ENCODE measurements at places on chromosomes 2 and 18. TPM values are rescaled to one million over a fixed set of nuclear protein-coding genes. Genes with fewer than 3 reads are reported as not detected.

DNA sequence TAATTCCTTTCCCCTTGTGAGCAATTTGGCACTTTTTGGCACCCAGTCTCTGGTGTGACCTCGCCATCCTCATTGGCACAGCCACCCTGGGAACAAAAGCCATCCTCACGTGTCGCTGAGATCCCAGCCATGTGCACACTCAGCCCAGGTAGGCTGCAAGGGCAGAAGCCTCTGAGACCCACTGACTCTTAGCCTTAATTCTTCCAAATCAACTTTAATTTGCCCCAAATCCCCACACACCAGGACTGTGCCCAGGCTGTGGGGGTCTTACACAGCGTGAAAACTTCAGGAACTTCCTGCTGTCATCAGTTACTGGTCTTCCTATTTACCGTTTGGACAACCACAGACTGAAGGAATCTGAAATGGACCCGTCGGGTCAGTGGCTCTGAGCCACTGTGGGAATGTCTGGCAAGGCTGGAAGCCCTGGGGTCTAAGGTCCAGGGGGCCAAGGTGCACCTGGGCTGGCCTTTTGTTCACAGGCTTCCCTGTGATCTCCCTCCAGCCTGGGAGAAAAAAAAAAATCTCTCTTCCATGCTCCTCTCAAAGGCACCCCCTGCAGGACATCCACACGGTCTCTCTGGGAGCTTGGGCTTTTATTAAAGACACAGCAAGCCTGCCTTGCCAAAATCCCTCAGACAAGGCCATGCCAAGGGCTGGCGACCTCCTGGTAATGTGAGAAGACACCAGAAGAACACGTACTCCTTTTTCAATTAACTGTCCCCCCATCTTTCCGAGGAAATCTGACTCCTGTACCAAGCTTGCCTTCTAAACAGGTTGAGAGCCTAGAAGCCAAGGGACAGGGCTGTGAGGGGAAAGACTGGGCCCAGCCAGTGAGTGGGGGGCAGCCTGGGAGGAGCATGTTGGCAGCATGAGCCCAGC is 42.1 kb upstream of the LAPTM4A start:
- H3K4me3 ChIP-seq, result peak overlapping the region; percentile 50
- H3K4me1 ChIP-seq, result peaks cover 65% of the 10 kb centered on the region
- H3K27me3 ChIP-seq, result peaks cover 2% of the 10 kb centered on the region
- DNase-seq, result peak; percentile 65

DNA sequence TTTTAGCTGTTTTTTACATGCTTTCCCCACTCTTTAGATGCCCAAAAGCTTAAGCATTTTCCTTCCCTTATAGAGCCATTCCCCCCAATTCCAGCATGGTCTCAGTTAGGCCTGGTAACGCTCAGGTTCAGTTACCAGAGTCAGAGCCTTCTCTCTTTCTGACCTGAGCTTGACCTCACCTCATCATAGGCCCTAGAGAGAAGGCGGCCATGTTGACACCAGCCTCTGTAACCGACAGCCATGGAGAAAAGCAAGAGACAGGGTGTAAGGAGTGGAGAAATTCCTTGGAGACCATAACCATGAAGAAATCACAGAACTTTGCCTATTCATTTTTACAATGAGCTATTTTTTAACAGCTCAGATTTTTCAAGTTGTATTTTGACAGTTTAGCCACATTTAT is 99.4 kb downstream of the RTN4 start:
- H3K36me3 ChIP-seq, result no peaks in the 10 kb centered on the region
- no peak for DNase-seq
- H3K27ac ChIP-seq, result no peak overlapping the region
- H3K4me1 ChIP-seq, result peaks cover 72% of the 10 kb centered on the region
- peaks cover 5% of the 10 kb centered on the region for H3K27me3 ChIP-seq
- no peak overlapping the region for H3K4me3 ChIP-seq

TMEM247 gene
- not detected for total RNA-seq

RSAD2 gene
- not detected for total RNA-seq

CHST10 gene
- 6.7 TPM for total RNA-seq

GRCh38 chr2:12091201-12091806 is 344.9 kb downstream of the LPIN1 start:
- peaks cover 33% of the 10 kb centered on the region for H3K4me1 ChIP-seq
- no peak for DNase-seq
- no peaks in the 10 kb centered on the region for H3K36me3 ChIP-seq
- no peak overlapping the region for H3K4me3 ChIP-seq
- peaks cover 8% of the 10 kb centered on the region for H3K27me3 ChIP-seq
- H3K27ac ChIP-seq, result no peak overlapping the region

GRCh38 chr2:164066095-164066494 is 330.3 kb upstream of the FIGN start:
- H3K27me3 ChIP-seq, result no peaks in the 10 kb centered on the region
- no peaks in the 10 kb centered on the region for H3K36me3 ChIP-seq
- no peaks in the 10 kb centered on the region for H3K4me1 ChIP-seq
- H3K27ac ChIP-seq, result no peak overlapping the region
- DNase-seq, result no peak
- H3K4me3 ChIP-seq, result no peak overlapping the region

CFAP65 gene
- total RNA-seq, result not detected

DNA sequence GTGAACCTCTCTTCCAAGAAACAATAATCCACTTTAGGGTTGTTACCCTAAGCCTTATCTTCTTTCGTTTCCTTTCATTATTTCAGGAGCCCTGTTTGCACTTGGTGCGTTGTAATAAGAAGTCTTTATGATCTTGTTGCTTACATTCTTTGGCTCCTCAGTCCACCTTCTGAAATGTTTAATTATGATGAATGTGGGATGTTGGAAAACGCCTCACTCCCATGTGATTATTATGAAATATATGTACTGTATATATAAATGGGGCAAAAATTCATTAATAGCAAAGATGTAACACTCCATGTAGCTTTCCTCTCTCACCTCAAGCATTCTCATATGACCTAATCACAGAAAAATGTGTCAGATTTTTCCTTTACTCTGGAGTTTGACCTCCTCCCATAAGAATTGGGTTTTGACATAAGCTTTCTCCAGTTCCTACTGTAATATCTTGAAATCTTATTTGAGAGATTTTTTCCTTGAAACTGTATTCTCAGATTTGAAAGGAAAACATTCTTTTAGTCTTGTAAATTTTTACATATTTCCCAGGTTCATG is 397.2 kb upstream of the FANCL start:
- H3K4me1 ChIP-seq, result no peaks in the 10 kb centered on the region
- H3K36me3 ChIP-seq, result no peaks in the 10 kb centered on the region
- H3K4me3 ChIP-seq, result no peak overlapping the region
- no peak overlapping the region for H3K27ac ChIP-seq

- no peaks in the 10 kb centered on the region for H3K4me1 ChIP-seq
- H3K4me3 ChIP-seq, result no peak overlapping the region
- H3K27ac ChIP-seq, result no peak overlapping the region
- H3K36me3 ChIP-seq, result no peaks in the 10 kb centered on the region
These were observed 226.8 kb upstream of the CHST9 start for GRCh38 chr18:27411911-27412310.

DNA sequence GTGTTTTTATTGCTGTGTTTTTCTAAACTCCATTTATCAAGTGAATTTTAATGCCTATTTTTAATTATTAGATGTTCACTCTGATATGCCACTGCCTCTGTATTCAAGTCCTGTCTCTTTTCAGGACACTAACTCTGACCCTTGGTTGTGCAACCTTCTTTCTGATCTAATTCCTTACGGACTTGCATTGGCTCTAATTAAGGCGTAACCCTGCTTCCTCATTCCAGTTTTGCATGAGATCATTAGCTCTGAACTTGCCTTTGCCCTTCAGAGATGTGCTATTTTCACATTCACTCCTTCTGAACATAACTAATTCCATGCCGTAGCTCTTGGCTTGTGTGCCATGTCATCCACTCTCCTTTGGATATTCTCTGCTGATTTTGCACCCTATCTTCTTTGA is 162.5 kb upstream of the TMEFF2 start:
- peaks cover 4% of the 10 kb centered on the region for H3K36me3 ChIP-seq
- H3K27ac ChIP-seq, result no peak overlapping the region
- H3K4me1 ChIP-seq, result no peaks in the 10 kb centered on the region
- H3K4me3 ChIP-seq, result no peak overlapping the region

- no peaks in the 10 kb centered on the region for H3K4me1 ChIP-seq
- no peaks in the 10 kb centered on the region for H3K27me3 ChIP-seq
- H3K36me3 ChIP-seq, result 0 out of 2 replicates have a peak, but pooled peaks cover 4% of the 10 kb centered on the region
- no peak overlapping the region for H3K4me3 ChIP-seq
- no peak for DNase-seq
These were observed 8.7 kb upstream of the HAT1 start for GRCh38 chr2:171913517-171913916.

DNA sequence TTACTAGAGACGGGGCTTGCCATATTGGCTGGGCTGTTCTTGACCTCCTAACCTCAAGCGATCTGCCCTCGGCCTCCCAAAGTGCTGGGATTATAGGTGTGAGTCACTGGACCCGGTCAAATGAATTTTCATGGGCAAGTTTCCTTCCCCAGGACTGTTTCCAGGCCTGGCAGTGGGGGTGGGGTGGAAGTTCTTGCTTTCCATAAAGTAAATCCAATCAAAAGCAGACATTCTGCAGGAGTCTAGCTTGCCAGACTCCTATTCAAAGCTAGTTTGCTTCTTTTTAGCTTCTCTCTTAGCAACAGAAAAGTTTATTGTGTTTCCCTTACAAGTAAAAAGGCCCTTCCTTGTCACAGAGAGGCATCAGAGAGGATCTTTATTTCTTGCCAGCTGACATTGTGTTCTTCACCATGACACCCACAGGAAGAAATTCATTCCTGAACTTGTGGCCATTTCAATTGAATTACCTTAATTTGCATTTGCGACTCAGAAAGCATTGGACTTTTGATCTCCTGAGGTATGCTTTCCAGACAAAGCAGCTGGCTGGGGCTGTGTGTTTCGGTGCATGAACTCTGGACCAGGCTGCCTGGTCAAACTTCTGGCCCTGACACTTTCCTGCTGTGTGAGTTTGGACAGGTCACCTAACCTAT is 37.9 kb downstream of the LYPD1 start:
- peak overlapping the region; percentile 53 for H3K27ac ChIP-seq
- no peaks in the 10 kb centered on the region for H3K27me3 ChIP-seq
- DNase-seq, result peak; percentile 10
- no peaks in the 10 kb centered on the region for H3K36me3 ChIP-seq
- H3K4me1 ChIP-seq, result peaks cover 41% of the 10 kb centered on the region

RAB27B gene
- 1.7 TPM for total RNA-seq

BMP10 gene
- total RNA-seq, result not detected

- H3K4me3 ChIP-seq, result no peak overlapping the region
- H3K27ac ChIP-seq, result no peak overlapping the region
- peaks cover 12% of the 10 kb centered on the region for H3K4me1 ChIP-seq
- no peaks in the 10 kb centered on the region for H3K27me3 ChIP-seq
These were observed 1848.6 kb upstream of the CELF4 start for GRCh38 chr18:39414009-39414700.

- H3K27me3 ChIP-seq, result no peaks in the 10 kb centered on the region
- no peaks in the 10 kb centered on the region for H3K4me1 ChIP-seq
- no peaks in the 10 kb centered on the region for H3K36me3 ChIP-seq
These were observed 408.0 kb downstream of the TMEM182 start for GRCh38 chr2:103169861-103170260.

MAP3K19 gene
- not detected for total RNA-seq

MSH2 gene
- total RNA-seq, result 19.8 TPM

- no peak overlapping the region for H3K4me3 ChIP-seq
- H3K27me3 ChIP-seq, result no peaks in the 10 kb centered on the region
- H3K4me1 ChIP-seq, result no peaks in the 10 kb centered on the region
- no peak overlapping the region for H3K27ac ChIP-seq
- DNase-seq, result no peak
These were observed 10.8 kb downstream of the ASXL2 start for GRCh38 chr2:25867396-25868003.

DNA sequence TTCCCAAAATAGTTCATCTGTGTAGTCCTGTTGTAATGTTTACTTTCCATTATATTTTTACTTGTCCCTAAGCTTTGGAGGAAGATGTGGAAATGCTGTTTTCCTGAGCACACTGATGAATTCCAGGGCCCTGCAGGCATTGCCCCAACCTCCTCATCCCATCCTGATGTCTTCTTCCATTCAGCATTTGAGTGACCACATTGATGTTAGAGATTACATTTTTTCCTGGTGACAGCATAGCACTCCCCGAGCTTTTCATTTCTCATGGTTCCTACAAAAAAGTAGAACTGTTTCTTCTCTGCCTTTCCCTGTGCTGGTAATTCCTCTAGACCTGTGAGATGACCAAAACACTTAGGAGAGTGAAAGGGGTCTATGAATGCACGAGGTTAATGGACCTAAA is 4.8 kb downstream of the IL36A start:
- peak overlapping the region; percentile 52 for H3K4me3 ChIP-seq
- H3K27ac ChIP-seq, result peak overlapping the region; percentile 70
- H3K27me3 ChIP-seq, result peaks cover 10% of the 10 kb centered on the region
- 0 out of 2 replicates have a peak, but pooled peaks cover 4% of the 10 kb centered on the region for H3K36me3 ChIP-seq
- peaks cover 38% of the 10 kb centered on the region for H3K4me1 ChIP-seq

GRCh38 chr2:144890828-144891227 is 370.9 kb upstream of the ZEB2 start:
- no peaks in the 10 kb centered on the region for H3K36me3 ChIP-seq
- H3K4me1 ChIP-seq, result peaks cover 8% of the 10 kb centered on the region
- no peak overlapping the region for H3K4me3 ChIP-seq
- peak; percentile 36 for DNase-seq
- no peak overlapping the region for H3K27ac ChIP-seq
- no peaks in the 10 kb centered on the region for H3K27me3 ChIP-seq

- no peaks in the 10 kb centered on the region for H3K27me3 ChIP-seq
- peak overlapping the region; percentile 85 for H3K4me3 ChIP-seq
- H3K36me3 ChIP-seq, result no peaks in the 10 kb centered on the region
- H3K27ac ChIP-seq, result peak overlapping the region; percentile 94
- peaks cover 61% of the 10 kb centered on the region for H3K4me1 ChIP-seq
- peak; percentile 43 for DNase-seq
These were observed 77.2 kb downstream of the TCF4 start for GRCh38 chr18:55510809-55511208.

DNA sequence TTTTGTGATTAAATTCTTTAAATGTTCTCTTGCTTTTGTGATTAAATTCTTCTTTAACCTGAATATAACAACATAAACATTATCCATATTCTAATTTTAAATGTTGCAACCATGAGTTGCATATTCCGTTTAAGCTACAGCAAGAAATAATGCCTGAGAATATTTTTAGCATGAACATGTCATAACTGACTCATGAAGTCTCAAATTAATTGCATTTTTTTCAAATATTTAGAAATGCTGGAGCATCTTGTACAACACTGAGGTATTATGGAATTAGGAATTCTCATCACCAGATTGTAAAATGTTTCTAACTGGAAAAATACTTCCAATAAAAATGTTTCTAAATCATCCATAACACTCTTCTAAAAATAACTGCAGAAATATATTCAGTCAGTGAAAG is 14.7 kb downstream of the ROCK2 start:
- no peaks in the 10 kb centered on the region for H3K27me3 ChIP-seq
- peak overlapping the region; percentile 73 for H3K27ac ChIP-seq
- H3K4me1 ChIP-seq, result peaks cover 51% of the 10 kb centered on the region
- peak; percentile 60 for DNase-seq
- peak overlapping the region; percentile 76 for H3K4me3 ChIP-seq

- no peak overlapping the region for H3K4me3 ChIP-seq
- no peak overlapping the region for H3K27ac ChIP-seq
- DNase-seq, result no peak
- H3K36me3 ChIP-seq, result no peaks in the 10 kb centered on the region
- peaks cover 19% of the 10 kb centered on the region for H3K27me3 ChIP-seq
- H3K4me1 ChIP-seq, result peaks cover 7% of the 10 kb centered on the region
These were observed 335.9 kb downstream of the CYP26B1 start for GRCh38 chr2:71811726-71812125.

- no peak for DNase-seq
- H3K27me3 ChIP-seq, result peaks cover 24% of the 10 kb centered on the region
- H3K4me3 ChIP-seq, result no peak overlapping the region
These were observed 171.6 kb downstream of the BCL2 start for GRCh38 chr18:63147973-63148372.

GRCh38 chr2:1588051-1588977 is 156.0 kb downstream of the PXDN start:
- H3K4me3 ChIP-seq, result no peak overlapping the region
- no peak for DNase-seq
- no peak overlapping the region for H3K27ac ChIP-seq
- no peaks in the 10 kb centered on the region for H3K4me1 ChIP-seq
- H3K36me3 ChIP-seq, result peaks cover 7% of the 10 kb centered on the region

Measured in HFFc6 (cell line).